ENCODE measurements at places on chromosomes 13 and 19.

DNA sequence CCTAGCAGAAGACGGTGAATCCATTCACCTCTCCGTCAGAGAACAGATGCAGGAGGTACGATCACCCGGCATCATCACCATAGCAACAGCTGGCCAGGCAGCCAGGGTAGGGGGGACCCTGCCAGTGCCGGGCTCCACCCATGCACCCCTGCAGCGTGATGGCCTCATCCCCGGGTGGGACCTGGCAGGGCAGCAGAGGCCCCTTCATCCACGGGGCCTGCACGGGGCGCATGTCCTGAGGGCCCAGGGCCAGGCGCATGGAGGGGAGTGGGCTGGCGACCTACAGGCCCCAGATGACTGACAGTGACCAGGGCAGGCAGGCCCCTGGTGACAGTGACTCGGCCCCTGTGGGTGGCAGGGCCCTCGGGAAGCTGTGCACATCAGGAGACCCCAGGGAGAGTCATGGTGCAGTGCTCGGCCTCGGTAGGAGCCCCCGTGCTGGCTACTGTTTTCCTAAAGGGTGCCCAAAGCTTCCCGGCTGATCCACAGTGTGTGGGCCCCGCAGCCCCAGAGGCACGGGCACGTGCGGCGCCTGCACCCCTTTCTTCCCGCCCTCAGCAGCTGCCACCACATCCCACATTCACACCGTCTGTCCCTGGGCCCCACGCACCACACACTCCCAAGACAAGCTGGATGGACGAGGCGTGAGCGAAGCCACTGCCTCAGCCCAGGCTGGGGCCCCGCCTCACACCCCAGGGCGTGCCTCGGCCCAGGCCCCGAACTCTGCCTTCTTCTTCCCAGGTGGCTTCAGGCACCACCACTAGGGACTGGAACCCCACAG lies 4.8 kb downstream of the RNF126 start:
- peaks cover 4% of the 10 kb centered on the region for H3K36me3 ChIP-seq
- no peak for DNase-seq
- H3K27me3 ChIP-seq, result no peaks in the 10 kb centered on the region

GRCh38 chr13:43391036-43391435 lies 367.6 kb downstream of the DNAJC15 start:
- H3K27ac ChIP-seq, result no peak overlapping the region
- no peaks in the 10 kb centered on the region for H3K4me1 ChIP-seq
- H3K36me3 ChIP-seq, result no peaks in the 10 kb centered on the region
- no peaks in the 10 kb centered on the region for H3K27me3 ChIP-seq

- no peaks in the 10 kb centered on the region for H3K36me3 ChIP-seq
- H3K27me3 ChIP-seq, result no peaks in the 10 kb centered on the region
- H3K27ac ChIP-seq, result no peak overlapping the region
- H3K4me3 ChIP-seq, result no peak overlapping the region
- DNase-seq, result no peak
- no peaks in the 10 kb centered on the region for H3K4me1 ChIP-seq
Measured at GRCh38 chr13:87444135-87444534, 227.0 kb upstream of the SLITRK5 start.

GRCh38 chr13:106498571-106498970 lies 36.9 kb downstream of the EFNB2 start:
- H3K27me3 ChIP-seq, result no peaks in the 10 kb centered on the region
- peaks cover 20% of the 10 kb centered on the region for H3K4me1 ChIP-seq
- no peak for DNase-seq

DNA sequence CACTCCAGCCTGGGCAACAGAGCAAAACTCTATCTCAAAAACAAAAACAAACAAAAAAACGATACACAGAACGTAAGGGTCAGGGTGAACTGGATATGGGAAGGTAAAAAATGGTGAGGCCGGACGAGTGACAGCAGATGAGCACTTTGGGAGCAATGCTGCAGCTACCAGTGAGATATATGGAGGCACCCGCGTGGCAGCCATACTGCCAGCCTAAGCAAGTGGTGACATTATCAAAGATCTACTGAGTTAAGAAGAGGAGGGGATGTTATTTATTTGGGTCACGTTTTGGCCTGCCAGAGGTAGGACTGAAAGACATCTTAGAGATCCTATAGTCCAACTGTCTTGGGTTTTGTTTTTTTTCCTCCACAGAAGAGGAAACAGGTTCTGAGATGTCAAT lies 14.2 kb downstream of the TIMM13 start:
- no peak overlapping the region for H3K4me3 ChIP-seq
- DNase-seq, result no peak
- H3K4me1 ChIP-seq, result no peaks in the 10 kb centered on the region
- no peak overlapping the region for H3K27ac ChIP-seq

GRCh38 chr13:49058761-49059160 lies 83.0 kb downstream of the FNDC3A start:
- DNase-seq, result no peak
- H3K4me1 ChIP-seq, result no peaks in the 10 kb centered on the region
- no peak overlapping the region for H3K4me3 ChIP-seq
- no peaks in the 10 kb centered on the region for H3K36me3 ChIP-seq
- no peaks in the 10 kb centered on the region for H3K27me3 ChIP-seq
- no peak overlapping the region for H3K27ac ChIP-seq

DNA sequence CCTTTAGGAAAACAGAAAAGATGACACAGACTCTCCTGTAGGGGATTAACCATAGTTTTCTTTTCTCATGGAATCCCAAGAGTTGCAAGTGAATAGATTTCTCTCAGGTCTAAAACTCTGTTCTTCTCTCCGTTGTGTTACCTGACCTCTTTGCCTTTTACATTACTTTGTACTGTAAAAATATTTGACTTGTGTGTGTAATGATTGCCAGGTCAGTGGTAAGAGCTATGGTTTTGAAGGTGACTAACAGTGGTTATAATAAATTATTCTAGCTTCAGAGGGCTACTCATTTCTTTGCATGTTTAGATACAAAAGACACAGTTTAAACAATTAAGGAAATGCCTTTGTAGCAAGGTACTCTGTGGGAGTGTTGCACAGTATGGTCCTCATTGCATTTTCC lies 23.0 kb upstream of the PSG2 start:
- no peaks in the 10 kb centered on the region for H3K4me1 ChIP-seq
- no peaks in the 10 kb centered on the region for H3K27me3 ChIP-seq
- no peaks in the 10 kb centered on the region for H3K36me3 ChIP-seq
- H3K27ac ChIP-seq, result no peak overlapping the region
- no peak overlapping the region for H3K4me3 ChIP-seq

GRCh38 chr13:38073931-38074330 lies 204.4 kb upstream of the TRPC4 start:
- H3K4me1 ChIP-seq, result no peaks in the 10 kb centered on the region
- H3K27ac ChIP-seq, result no peak overlapping the region
- DNase-seq, result no peak
- H3K27me3 ChIP-seq, result no peaks in the 10 kb centered on the region
- no peaks in the 10 kb centered on the region for H3K36me3 ChIP-seq

GRCh38 chr19:5083547-5083965 lies 114.6 kb downstream of the KDM4B start:
- DNase-seq, result no peak
- no peaks in the 10 kb centered on the region for H3K27me3 ChIP-seq
- H3K4me3 ChIP-seq, result no peak overlapping the region
- H3K4me1 ChIP-seq, result peaks cover 7% of the 10 kb centered on the region

DNA sequence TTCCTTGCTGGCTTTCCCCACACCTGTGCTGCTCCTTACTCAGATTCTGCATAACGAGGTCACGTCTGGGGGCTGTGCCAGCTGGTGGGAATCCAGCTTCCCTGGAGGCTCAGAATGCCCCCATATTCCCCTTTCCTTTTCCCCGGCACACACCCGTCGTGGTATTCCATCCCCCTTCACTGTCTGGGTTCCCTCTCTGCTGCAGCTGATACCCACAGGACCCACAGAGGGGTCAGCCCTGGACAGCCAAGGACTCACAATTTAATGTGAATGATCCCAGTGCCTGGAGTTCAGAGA lies 4.2 kb upstream of the MYH14 start:
- H3K27me3 ChIP-seq, result peaks cover 4% of the 10 kb centered on the region
- H3K4me1 ChIP-seq, result no peaks in the 10 kb centered on the region
- no peaks in the 10 kb centered on the region for H3K36me3 ChIP-seq

DNA sequence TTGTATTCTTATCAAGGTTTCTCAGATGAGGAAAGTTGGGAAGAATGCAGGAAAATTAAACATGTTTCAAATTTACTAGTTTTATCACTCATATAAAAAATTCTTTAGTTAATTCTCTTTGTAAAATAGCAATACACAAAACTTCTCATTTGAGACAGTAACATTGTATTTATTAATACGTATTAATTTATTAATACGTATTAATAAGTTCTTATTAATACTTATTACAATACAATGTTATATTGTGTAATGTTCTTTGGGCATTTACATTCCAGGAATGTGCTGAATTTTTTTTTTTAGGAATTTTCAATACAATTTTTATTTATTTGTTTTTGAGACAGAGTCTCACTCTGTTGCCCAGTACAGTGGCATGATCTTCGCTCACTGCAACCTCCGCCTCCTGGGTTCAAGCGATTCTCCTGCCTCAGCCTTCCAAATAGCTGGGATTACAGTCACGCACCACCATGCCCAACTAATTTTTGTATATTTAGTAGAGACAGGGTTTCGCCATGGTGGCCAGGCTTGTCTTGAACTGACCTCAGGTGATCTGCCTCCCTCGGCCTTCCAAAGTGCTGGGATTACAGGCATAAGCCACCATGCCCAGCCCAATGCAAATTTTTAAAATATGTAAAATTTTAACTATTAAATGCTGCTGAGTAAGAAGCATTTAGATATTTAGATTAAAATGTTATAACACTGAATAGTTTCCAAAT lies 31.6 kb downstream of the MBNL2 start:
- H3K27me3 ChIP-seq, result no peaks in the 10 kb centered on the region
- H3K27ac ChIP-seq, result no peak overlapping the region
- no peaks in the 10 kb centered on the region for H3K36me3 ChIP-seq
- no peak for DNase-seq

- no peak for DNase-seq
- no peaks in the 10 kb centered on the region for H3K36me3 ChIP-seq
- no peaks in the 10 kb centered on the region for H3K27me3 ChIP-seq
- H3K27ac ChIP-seq, result no peak overlapping the region
Measured at GRCh38 chr13:50198508-50198907, 183.3 kb downstream of the KCNRG start.

DNA sequence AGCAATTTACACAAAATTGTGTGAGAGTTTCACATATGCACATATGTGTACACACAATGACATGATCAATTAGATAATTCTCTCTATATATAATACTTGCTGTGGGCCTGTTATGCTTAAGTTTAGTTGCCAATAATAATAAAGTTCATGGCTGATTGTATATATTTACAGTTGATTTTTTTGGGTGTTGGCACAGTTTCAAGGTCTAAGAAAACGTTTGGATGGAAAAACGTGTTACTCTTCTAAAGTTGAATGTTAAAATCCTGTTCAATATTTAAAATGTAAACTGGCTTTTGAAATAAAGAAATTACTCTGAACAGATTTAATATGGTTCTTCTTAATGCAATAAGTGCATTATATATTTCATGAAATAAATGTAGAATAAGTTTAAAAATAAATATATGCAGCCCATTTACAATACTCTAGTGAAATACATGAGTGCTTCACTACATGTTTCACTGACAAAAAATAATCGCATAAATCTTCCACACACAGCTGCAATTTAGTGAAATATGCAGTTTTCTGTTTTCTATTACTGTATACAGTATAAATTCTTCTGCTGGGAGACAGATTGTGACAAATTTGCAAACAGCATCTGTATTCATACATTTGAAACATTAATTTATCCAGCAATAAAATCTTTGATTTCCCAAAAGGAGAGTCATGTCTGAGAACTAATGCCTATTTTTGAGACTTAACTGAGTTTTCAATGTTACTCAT lies 586.9 kb upstream of the KLHL1 start:
- H3K36me3 ChIP-seq, result no peaks in the 10 kb centered on the region
- H3K4me3 ChIP-seq, result no peak overlapping the region
- H3K4me1 ChIP-seq, result no peaks in the 10 kb centered on the region
- no peaks in the 10 kb centered on the region for H3K27me3 ChIP-seq

DNA sequence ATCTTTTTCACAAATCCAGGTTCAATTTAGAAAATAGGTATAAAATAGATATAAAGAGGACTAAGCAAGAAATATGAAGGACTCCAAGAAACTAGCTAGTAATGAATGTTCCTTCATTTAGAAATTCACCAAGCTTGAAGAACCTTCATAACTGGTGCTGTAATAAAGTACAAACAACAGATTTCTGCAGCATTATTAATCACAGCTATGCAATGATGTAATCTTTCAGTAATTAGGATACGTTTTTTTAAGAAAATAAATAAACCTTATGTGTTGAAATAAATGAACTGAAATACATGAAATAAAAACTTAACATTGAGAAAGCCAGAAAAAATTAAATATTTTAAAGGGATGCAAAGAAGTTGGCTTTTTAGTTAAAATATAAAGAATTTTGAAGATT lies 236.1 kb downstream of the RGCC start:
- no peaks in the 10 kb centered on the region for H3K27me3 ChIP-seq
- no peak overlapping the region for H3K4me3 ChIP-seq
- peak; percentile 32 for DNase-seq
- H3K27ac ChIP-seq, result peak overlapping the region; percentile 96
- peaks cover 28% of the 10 kb centered on the region for H3K4me1 ChIP-seq

GRCh38 chr13:42466123-42466522 lies 107.8 kb upstream of the TNFSF11 start:
- H3K36me3 ChIP-seq, result no peaks in the 10 kb centered on the region
- no peaks in the 10 kb centered on the region for H3K27me3 ChIP-seq
- H3K4me1 ChIP-seq, result no peaks in the 10 kb centered on the region

DNA sequence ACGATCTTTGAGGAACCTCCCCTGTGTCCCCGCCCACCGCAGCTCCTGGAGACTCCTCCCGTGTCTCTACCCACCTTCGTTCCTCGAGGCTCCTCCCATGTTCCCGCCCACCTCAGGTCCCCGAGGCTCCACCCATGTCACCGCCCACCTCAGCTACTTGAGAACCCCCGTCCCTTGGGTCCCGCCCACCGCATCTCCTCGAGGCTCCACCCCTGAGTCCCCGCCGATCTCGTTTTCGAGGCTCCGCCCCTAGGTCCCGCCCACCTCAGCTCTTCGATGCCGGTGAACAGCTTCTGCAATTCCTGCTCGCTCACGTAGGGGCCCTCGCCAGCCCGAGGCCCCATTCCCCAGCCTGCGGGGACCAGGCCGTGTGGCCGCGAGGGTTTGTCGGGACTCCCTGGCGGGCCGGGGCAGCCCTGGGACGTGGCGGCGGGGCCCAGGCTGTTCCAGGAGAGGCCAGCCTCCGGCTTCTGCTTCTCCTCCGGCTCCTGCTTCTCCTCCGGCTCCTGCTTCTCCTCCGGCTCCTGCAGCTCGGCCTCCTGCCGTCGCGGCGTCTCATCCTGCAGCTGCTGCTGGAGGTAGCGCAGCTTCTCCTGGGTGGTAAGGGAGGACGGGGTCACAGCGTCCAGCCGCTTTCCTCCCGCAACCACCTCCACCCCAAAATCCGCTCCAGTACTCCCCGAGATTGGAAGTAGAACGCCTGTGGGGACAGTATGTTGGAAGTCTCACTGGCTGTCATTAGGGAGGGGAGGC lies 16.7 kb downstream of the TSKS start:
- H3K4me3 ChIP-seq, result no peak overlapping the region
- H3K27ac ChIP-seq, result no peak overlapping the region
- H3K4me1 ChIP-seq, result no peaks in the 10 kb centered on the region
- peak; percentile 17 for DNase-seq
